GDM1 (cell line): ENCODE measurements at places on chromosomes 1 and 21.

- DNase-seq: no peak
Measured at GRCh38 chr1:118841521-118841920, 146.6 kb downstream of the TBX15 start.

DNA sequence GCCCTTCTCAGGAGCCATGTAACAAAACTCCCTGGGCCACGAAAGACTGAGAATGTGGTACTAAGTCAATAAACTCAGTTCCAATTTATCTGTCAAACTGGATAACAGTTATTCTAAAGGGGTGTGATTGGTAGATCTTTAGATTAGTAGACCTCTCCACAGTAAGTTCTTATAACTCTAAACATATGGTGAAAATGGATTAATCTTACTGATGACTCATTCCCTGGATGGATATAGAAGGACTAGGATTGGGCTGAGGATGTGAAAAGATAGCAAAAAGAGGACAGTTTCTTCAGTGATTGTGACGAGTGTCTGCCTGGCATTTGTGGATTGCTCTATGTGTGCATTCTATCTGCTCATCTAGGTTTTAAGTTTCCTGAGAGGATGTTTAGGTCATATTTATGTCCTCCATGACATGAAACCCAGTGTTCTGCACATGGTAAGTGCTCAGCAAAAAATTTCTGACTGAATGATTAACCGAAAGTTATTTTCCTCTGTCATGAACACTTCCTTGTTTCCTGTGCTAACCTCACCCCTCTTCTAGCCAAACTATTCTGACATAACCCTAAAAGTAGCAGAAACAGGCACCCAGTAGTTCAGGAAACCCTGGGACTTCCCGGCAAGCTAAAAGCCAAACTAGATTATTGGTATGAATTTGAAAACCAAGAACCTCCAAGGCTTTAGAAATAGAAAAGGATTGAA lies 397.5 kb upstream of the PLXNA2 start:
- no peak for DNase-seq

- DNase-seq: peak; percentile 35
Measured at GRCh38 chr1:238252033-238252802, 361.5 kb upstream of the ZP4 start.

DNA sequence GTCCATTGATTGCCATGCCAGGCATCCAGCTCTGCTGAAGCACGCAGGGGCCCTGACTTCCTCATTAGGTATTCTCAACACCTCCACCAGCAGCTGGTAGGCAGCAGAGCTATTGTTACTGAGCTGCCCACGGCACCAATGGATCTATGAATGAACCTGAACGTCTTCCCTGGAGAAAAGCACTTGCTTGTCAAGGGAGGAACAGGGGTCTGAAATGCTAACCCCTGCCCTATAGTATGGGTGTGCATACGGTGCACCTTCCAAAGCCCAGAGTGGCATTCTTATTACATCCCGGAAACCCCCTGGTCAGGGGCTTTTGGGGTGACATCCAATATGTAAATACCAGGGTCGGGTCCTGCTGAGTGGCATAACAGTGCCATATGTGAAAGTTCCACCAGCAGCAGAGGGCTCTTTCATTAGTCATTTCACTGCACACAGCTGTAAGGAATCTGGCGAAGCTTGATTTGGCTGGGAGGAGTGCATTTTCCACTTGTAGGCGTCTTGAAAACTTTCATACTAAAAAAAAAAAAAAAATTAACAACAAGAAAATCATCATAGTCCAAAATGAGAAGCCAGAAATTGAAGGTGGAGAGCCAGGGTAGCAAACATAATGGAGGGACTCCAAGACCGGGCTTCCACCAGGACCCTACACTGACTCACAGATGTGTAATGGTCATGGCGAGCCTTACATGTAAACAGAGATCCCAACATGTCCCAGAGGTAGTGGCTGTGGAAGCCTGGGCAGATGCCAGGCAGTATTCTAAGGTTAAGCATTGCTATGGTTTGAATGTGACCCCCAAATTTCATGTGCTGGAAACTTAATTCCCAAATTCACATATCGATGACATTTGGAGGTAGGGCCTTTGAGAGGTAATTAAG lies 58.8 kb upstream of the PRDX6 start:
- no peak for DNase-seq

DNA sequence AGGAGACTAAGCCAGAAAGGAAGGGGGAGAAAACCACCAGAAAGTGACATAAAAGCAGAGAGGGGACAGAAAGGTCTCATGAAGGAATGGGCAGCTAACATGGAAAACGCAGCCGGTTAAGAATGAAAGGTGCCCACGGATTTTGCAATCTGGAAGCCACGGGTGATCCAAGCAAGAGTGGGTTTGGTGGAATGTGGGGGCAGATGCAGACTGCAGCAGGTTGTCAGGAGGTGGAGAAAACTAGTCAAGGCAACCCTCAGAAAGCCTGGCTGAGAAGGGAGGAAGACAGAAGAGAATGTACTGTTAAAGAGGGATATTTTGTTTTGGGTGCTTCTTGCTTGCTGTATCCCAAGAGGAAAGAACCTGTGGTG lies 12.6 kb upstream of the SMIM12 start:
- DNase-seq: no peak

DNA sequence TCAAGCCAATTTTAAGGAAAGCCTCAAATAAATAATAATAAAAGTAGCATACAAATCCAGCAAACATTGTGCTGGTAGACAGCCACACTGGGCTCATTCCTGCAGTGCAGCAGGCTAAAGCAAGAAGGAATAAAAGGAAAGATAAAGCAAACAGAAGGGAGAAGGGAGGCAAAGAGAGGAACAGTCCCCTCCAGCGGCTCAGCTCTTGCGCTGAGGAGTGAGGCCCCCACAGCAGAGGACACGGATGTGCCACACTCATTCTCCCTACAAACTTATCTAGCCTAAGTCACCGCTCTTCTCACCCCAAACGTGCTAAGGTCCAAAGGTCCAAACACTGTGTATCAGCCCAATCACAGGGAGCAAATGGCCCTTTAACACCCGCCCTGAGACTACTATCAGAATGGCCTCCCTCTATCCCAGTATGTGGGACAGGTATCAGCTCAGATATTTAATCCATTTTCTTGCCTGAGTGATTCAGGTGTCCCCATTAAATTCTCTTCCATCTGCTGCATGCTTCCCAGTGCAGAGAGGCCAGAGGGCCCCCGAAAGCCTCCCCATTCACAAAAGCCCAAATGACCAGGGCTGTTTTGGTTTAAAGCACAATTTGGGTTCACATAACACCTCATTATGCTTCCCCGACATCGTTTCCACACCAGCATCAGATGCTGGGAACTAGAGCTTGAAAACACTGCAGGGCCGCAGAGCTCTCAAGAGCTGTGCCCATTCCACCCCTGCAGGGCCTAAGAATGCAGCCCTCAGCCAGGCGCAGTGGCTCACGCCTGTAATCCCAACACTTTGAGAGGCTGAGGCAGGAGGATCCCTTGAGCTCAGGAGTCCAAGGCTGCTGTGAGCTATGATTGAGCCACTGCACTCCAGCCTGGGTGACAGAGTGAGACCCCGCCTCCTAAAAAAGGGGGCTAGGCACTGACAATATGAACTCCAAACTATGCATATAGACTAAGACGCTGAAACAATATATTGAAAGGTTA lies 17.8 kb downstream of the CAPZB start:
- no peak for DNase-seq

GRCh38 chr1:203046984-203047630 lies 20.8 kb downstream of the PPFIA4 start:
- DNase-seq: no peak

GRCh38 chr1:84539972-84540371 lies 33.6 kb upstream of the GNG5 start:
- no peak for DNase-seq

GRCh38 chr1:203323587-203323986 lies 18.3 kb downstream of the BTG2 start:
- DNase-seq: no peak

- peak; percentile 7 for DNase-seq
Measured at GRCh38 chr1:83931658-83932253, 67.2 kb downstream of the TTLL7 start.

- peak; percentile 47 for DNase-seq
Measured at GRCh38 chr1:207938016-207938415, 27.1 kb upstream of the CD34 start.

DNA sequence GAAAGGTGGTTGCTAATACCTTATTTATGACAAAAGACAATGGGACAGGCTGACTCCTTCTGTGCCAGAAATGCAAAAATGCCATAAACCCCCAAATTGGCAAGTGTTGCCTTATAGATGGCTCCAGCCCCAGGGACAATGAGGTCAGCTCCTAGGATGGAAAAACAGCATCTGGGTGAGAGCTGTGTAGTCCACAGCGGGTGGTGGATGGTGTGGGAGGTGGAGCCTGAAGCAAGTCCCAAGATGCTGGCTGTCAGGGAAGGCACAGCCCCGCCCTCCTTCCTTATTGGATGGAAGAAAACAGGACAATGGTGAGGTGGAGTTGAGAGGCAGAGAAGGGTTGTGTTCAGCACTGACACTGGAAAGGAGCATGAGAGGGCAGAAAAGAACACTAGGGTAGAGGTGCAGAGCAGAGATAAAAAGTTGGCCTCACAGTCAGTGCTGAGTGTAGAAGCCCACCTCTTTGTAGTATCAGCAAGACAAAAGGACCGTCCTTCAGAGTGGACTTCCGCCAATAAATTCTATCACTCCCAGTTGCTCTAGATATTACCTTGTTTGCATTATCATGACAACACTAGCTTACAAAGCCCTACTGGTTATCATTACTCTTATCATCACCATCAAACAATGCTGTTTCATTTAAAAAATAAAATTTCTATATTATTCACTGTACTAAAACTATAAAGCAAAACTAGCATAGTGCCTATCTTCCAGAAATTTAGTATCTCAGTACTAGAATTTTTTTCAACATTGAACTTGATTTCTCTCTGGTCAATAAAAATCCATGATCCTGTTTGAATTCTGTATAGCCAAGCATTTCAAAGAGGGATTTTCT lies 3.7 kb upstream of the SDE2 start:
- peak; percentile 86 for DNase-seq

GRCh38 chr1:197799271-197799670 lies 24.0 kb upstream of the DENND1B start:
- no peak for DNase-seq

DNA sequence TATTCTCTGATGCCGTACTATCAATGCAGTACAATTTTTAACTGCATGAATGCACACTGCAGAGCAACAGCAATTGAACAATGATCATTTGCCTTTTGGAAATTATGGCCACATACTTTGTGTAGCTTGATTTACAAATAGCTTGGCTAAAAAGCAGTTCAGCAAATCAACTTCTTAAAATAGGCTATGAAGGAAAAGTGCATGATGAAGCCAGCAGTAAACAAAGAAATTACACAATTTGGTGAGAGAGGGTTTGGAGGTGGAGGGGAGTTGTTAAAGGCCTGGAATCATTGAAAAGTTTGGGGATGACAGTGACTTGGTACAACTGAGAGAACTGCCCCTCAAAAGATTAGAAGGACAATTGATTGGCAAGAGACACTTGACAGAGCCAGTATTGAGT lies 6.5 kb downstream of the PIGM start:
- DNase-seq: no peak

- DNase-seq: no peak
Measured at GRCh38 chr1:63087966-63088365, 234.4 kb upstream of the FOXD3 start.

DNA sequence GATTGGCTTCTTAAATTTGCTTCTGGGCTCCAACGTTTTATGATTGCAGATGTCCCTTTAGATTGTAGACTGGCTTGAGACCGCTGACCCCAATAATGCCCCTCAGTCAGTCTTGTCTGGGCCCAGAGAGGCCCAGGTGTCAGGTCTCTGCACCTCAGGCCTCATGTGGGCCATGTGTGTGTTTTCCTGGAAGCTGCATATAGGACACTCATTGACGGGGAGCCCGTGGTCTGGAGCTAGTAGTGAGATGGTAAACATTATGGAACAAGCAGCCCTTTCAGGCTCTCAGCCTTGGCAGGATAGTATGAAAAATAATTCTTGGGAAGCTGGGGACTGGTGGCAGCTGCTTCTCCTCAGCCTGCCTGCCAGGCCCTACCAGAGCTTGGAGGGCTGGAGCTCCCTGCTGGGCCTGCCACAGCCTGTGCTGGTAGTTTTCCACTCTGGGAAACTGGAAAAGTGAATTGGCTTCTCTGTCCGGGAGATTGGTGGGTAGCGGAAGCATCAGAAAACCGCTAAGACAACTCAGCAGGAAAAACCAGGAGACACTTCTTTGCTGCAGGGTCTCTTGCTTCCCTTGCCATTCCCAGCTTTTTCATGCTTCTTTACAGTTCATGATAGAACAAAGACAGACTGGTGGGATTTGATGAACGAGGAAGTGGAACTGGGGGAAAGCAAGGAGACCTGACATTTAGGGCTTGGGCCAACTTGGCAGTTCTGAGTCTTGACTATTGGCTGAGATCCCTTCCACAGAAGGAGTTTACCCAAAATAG lies 57.8 kb upstream of the HSD17B7 start:
- no peak for DNase-seq

DNA sequence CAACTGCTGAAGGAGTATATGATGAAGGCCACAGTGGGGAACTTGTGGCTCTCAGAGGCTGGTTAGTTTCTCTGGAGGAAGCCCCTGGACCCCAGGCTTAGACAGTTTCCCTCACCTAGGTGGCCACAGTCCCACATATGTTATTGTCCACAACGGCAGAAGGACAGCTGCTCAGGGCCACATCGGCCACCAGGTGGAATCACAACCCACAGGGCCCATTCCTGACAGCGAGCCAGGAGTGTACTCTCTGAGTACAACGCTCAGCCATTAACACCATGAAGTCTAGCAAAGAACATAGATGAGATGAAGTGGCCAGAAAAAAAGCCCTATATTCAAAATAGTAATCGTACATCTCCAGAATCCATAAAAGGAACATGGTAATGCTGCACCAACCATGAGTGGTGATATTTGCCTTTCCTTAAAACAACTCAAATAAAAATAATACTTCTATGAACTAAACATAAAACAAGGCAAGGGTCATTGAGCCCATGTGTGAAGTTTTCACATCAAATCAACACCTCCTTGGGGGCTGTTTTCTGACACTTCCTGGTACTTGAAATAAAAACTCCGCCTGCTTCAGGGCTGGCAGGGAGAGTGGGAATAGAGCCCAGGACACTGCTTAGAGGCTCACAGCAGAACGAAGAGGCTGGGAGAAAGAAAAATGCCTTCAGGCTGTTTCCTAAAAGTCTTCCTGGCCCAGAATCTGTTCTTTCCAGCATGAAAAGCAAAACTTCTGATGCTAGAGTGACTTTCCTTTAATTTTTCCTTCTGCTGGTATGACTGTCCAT lies 383.3 kb downstream of the HHAT start:
- DNase-seq: no peak

DNA sequence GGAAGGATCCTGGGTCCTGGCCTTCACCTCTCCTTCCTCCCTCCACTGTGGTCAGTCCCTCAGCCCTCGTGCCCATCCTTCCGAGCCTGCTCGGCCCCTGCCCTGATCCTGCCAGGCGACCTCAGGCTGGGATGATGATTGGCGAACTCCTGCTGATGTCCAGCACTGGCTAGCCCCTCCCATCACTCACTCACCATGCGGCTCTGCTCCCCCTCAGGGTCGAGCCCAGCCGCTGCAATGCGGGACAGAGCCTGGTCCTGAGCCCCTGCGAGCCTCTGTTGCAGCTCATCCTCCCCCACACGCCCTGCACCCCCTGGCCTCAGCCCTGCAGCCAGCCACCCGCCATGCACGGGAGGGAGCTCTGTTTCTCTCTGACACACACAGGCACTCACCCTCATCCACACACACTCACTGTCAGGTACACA lies 100.2 kb downstream of the DMRTB1 start:
- DNase-seq: no peak
